ENCODE measurements at places on chromosomes 1 and 21.

DNA sequence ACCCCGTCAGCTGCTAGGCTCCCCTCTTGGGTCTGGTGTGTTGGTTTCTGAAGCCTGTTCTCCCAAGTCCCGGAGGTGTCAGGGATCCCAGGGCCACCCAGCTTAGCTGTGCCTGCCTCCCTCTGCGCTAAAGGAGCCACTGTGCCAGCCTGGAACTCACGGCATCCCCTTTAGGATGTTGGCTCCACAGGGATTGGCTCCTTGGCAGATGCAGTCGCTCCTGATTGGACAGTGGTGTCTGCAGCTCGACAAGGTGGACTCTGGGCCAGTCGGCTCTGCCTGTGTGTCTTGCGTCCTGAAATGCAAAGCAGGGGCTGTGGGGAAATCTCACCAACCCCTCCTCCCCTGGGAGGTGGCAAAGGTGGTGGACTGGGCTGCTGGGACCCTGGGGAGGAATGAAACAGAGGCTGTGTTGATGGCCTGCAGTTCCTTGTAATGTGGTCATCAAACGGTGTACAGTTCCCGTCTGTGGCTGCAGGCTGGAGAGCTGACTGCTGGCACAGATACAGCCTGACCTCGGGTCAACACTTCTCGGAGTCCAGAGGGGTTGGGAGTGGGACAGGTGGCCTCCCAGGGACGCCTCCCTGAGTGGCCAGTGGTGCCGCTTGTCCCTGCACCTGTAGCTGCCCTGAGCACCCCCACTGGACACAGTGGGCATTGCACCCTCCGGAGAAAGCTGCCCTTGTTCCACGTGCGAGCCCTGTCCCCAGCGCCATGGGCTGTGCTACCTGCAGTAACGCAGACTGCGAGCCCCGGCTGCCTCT, 11.5 kb upstream of the KCNAB2 start:
- no peak for DNase-seq

- DNase-seq: no peak
Measured at GRCh38 chr1:173044656-173045055, 6.1 kb downstream of the TNFSF18 start.

DNA sequence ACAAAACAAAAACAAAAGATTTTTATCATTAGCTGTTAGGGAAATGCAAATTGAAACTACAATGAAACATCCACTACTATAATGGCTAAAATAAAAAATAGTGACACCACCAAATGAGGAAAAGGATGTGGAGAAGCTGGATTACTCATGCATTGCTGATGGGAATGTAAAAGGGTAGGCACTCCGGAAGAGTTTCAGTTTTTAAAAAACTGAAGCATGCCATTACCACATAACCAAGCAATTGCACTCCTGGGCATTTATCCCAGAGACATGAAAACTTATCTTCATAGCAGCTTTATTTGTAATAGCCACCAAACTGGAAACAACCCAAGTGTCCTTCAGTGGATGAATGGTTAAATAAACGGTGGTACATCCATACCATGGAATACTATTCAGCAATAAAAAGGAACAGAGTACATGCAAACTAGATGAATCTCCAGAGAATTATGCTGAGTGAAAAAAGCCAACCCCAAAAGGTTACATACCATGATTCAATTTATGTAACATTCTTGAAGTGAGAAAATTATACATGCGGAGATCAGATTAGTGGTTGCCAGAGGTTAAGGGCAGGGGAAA, 14.5 kb upstream of the CFAP298 start:
- DNase-seq: no peak

DNA sequence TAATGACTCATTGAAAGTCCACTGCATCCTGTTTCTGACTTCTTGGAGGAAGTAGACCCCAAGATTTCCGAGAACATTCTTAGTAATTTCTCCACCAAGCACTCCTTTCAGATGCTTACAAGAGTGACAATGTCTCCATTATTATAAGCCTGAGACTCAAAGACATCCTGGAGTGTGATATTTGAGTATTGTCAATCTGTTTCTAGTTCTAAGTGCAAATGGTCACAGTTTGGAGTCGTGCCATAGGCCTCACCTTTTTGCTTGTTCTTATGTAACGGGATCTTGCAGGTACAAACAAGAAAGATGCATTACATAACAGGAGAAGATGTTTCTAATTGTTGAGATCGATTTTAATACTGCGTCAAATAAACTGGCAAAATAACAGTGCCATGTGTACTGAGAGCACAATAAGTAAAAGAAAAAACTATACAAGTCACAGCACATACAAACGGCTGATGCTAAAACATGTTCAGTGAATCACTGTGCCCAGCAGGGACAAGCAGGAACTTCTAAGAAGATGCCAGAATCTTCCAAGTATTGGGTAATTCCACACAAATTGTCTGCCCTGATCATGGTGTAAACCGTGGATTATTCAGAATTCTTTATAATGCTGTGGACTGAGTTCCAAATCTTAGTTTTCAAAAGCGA, 54.1 kb downstream of the CD2 start:
- no peak for DNase-seq

GRCh38 chr1:159141584-159142390, 29.6 kb upstream of the CADM3 start:
- no peak for DNase-seq

GRCh38 chr1:197424380-197424779, 156.3 kb downstream of the CRB1 start:
- DNase-seq: no peak

All from stimulated activated CD4-positive, alpha-beta T cell treated with anti-CD3 and anti-CD28 coated beads, Interleukin-1b, Interleukin-23, amount 100 ng/mL, for 1 hour (primary cell).